ENCODE measurements at places on chromosomes 3 and 15.

GRCh38 chr3:140250945-140251344 lies 316.0 kb downstream of the CLSTN2 start:
- DNase-seq = no peak

GRCh38 chr3:11576453-11576852 lies 67.3 kb downstream of the VGLL4 start:
- DNase-seq = no peak

- no peak for DNase-seq
Observed at GRCh38 chr3:16056217-16056616, 118.3 kb upstream of the GALNT15 start.

DNA sequence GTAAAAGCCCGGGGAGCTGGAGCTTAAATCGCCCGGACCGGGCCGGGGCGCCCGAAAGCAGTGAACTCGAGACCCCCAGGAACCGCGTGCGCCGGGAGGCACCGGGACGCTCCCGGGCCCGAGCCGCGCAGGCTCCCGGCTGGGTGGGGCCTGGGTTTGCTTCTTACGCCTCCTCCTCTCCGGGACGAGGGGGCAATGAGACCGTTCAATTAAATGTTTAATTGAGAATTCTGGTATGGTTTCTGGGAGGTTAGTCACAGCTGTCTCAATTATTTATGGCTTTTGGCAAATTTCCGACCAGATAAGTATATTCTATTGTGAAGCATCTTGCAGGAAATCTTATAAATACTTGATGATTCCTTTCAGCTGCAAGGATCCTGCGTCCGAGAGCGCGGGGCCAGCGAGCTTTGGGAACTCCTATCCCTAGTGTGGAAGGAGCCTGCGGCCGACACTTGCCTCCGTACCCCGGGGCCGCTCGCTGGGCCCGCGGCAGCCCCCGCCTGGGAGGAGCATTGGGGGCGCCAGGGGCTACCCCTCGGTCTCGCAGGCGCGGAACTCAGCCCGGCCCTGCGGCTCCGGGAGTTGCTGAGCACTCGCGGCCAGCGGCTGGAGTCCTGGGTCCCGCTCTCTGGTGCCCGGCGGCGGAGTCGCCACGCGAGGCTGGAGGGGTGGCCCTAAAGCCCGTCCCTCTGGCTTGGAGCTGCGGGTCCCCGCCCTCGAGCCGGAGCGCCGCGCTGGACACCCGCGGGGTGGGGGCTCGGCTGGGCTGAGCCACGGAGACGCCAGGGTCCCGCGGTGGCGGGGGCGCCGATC lies 10.3 kb downstream of the ISL2 start:
- no peak for DNase-seq

- DNase-seq = no peak
Observed at GRCh38 chr3:141894524-141895176, 18.2 kb downstream of the ATP1B3 start.

- DNase-seq = no peak
Observed at GRCh38 chr3:62585861-62586260, 212.5 kb upstream of the FEZF2 start.

DNA sequence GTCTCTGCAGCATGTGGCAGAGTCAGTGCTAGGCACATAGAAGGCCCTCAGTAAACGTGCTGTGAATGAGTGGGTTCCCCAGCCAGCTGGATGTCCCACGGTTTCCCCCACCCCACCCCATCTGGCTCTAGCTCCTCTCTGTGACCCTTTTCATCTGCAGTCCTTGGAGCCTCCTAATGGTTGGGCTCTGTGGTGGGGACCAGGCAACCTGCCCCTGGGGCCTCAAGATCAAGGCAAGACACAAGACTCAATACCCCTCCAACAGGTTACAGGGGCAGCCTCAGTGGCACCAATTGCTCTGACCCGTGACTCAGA lies 17.1 kb upstream of the CYP11A1 start:
- no peak for DNase-seq

DNA sequence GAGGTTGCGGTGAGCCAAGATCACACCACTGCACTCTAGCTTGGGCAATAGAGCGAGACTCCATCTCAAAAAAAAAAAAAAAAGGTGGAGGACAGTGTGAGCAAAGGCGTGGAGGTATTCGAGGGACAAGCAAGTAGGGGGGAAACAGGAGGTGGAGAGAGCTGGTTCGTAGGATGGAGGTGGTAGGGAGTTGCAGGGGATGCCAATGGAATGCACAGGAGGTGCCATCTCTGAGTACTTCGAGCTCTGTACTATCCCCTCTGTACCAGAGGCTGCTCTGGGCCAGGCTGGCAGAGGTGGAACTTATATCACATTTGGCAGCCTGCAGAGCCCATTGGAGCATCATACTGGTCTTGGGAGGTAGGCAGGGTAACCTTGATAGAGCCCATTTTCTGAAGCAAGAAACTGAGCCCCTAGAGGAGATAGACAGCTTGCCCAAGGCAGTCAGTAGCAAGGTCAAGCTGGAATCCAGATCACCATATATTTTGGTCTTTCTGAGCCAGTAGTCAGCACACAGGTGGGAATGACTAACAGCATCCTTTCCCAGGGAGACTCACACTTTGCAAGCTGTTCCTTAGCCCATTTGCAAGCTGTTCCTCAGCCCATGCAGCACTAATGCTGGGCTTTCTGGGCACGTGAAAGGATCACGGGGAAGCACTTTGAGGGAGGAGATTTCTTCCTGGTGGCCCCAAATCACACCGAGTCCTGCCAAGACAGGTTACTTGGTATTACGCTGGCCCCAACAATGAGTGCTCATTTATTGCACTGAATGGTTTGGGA lies 9.2 kb upstream of the CCDC33 start:
- DNase-seq = no peak

DNA sequence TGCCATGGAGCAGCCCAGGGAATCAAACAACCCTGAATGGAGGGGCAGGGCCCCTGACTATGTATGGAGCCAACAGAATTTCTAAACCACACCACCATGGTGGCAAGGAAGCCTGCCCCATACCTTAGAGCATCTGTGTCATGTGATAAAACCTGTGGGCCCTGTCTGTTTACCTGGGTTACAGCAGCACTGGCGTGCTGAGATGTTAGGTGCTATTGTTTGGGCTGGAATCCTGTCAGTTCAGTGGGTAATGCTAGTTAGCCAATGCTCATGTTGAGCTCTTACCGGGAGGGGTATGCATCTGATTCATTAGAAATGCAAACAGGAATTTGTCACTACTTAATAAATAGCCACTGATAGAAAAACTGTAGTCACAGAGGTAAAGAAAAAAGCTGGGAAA lies 63.5 kb upstream of the ETV5 start:
- DNase-seq = no peak

DNA sequence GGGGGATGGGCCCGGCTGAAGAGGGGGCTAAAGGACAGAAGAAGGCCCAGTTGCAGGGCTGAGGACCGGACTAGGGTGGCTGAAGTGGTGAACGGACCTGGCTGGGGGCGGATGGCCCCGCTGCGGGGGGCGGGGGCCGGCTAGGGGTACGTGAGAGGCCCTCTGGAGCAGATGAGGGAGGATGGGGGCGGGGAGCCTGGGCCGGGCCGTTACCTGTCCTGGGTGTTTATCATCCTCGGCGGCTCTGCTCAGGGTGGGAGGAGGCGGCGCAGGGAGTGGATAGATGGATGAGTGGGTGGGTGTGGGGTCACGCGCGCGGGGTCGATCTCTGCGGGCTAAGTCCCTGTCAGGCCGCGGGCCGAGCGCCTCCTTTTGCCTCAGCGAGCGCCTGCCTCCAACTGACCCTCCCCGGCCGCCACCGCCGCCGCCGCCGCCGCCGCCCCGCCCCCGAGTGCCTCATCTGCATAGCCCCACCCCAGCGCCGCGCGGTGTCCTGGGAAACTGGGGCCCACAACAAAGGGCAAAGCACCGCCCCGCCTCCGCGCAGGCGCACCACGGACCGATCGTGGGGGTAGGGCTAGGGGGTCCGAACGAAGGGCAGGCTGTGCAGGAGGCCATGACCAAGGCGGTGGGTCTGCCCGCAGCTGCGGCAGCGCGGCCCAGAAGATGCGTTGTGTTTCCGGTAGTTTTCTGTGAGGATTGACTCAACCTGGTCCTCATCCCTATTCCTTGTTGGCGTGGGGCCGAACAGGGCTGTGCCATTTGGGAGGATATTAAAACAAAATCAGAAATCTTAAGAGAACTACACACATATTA lies 72.4 kb downstream of the RBPMS2 start:
- peak; percentile 94 for DNase-seq

DNA sequence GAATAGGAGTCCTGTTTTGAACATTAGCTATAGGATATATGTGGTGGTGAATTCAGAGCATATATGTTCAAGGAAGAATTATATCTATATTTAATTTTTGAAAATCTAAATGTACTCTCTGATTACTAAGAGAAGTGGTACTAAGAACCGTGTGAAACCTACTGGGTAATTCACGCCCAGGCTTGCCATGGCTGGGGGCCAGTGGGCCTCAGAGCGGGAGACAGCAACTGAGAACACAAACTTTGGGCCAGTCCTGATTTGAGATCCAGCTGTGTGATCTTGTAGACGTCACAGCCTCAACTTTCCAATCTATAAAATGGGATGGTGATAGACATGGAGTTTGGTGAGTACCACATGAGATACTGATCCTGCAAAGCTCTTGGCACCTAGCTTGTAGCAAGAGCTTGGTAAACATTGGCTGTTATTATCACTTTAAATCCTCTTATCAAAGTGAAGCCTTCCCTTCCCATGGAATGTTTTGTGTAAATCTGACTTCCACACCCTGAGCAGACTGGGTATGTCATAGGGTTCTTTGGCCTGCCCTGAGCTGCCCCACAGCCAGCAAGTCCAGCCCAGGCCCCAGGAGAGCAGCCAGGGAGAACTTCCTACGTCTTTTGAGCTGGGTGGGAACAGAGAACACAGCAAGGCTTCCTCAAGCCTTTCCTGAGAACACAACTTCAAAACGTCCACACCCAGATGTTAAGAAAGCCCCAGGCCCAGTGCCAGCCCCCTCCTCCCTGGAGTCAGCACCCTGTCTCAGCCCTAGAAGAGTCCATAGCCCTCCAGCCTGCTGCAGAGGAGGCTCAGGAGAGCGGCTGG lies 8.2 kb upstream of the PAQR5 start:
- DNase-seq = no peak

- DNase-seq = peak; percentile 52
Observed at GRCh38 chr15:101250873-101251829, 697 bp downstream of the CHSY1 start.

DNA sequence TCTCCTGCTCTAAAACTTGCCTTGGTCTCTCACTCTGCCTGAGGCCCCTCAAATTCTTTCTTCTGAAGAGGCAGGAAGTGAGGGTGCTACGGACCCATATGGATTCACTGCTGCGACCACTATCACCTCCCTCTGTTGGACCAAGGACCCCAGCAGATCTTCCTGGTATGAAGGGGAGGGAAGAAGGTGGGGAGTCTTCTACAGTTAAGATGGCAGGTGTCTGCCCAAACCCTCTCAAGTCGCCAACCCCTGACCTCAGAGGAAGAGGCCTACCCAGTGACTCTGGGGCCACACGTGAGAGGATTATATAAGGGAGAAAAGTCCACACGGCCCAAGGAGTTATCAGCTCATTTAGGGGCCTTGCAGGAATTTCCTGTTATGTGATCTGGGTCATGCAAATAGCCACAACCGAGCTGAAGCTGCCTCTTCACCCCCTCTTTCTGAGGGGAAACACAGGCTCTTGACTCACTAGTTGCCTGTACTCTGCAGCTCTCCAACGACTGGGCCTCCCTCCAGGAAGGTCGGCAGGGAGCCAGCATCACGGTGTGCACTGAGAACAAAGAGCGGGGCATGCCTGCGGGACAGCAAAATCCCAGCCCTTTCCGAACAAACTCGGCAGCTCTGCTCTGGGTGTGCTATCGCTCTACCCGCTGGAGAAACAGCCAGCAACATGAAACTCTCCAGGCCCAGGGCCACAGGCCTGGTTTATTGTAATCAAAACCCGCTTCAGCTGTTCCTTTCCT lies 116.0 kb downstream of the XXYLT1 start:
- DNase-seq = peak; percentile 87

- no peak for DNase-seq
Observed at GRCh38 chr3:58867621-58868020, 182.2 kb downstream of the CFAP20DC start.

- no peak for DNase-seq
Observed at GRCh38 chr3:42613462-42613861, 13.0 kb downstream of the NKTR start.

GRCh38 chr3:18239674-18240073 lies 185.5 kb downstream of the SATB1 start:
- no peak for DNase-seq

- DNase-seq = no peak
Observed at GRCh38 chr3:11671648-11672100, 28.0 kb upstream of the VGLL4 start.

DNA sequence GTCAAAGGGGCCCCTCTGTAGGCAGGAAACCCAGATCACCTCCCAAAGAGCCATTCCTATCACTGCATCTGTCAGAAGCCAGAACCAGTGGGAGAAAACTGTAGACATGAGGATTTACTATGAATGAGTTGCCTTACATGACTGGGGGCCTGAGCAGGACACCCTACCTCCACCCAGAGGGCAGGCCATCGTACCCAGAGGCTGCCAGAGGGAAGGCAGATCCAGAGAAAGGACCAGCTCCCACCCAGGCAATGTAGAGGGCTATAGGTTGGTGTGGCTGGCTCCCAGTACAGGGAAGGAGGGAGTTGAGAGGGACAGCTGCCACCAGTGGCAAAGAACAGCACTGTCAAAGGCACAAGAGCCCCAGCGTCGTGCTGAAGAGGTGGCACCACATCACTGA lies 233.2 kb downstream of the OCA2 start:
- DNase-seq = no peak

GRCh38 chr3:146130881-146131371 lies 30.1 kb downstream of the PLOD2 start:
- no peak for DNase-seq

- DNase-seq = no peak
Observed at GRCh38 chr15:101539930-101540329, 50.4 kb upstream of the PCSK6 start.

- no peak for DNase-seq
Observed at GRCh38 chr3:88713233-88713691, 394.2 kb upstream of the EPHA3 start.

- DNase-seq = no peak
Observed at GRCh38 chr3:117435506-117435905, 725.9 kb downstream of the TUSC7 start.

DNA sequence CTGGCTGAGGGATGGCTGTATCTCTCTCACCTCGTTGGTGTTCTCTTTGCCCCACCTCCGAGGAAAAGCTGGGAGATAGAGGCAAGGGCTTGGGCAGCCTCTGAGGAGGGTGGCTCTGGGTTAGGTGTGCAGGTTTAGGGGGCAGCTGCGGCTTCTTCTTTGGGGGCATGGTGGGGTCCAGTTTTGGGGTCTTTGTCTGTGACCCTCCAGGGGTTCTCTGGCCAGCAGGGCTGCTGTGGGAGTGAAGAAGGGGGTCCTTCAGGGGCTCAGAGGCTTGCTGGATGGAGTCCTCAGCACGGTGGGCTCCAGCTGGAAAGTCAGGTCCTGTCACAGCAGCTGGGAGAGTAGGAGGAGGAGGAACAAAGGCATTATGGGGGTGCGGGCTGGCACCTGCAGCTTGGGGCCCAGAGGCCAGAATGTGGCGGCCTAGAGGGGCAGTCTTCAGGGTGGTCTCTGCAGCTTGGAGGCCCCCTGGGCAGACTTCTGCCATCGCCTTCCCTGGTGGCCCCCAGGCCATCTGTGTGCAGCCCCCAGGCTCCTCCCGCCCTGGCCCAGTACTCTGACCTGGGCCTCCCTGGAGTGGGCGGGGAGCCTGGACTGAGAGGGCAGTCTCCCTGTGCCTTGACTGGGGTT lies 7.0 kb downstream of the XIRP1 start:
- no peak for DNase-seq

GRCh38 chr3:55408193-55408826 lies 78.8 kb downstream of the WNT5A start:
- no peak for DNase-seq
